Fibroblast of skin of left biceps (primary cell): ENCODE measurements at places on chromosomes 6 and 20.

- no peak for DNase-seq
Measured at GRCh38 chr6:154258064-154258757, 98.4 kb downstream of the IPCEF1 start.

DNA sequence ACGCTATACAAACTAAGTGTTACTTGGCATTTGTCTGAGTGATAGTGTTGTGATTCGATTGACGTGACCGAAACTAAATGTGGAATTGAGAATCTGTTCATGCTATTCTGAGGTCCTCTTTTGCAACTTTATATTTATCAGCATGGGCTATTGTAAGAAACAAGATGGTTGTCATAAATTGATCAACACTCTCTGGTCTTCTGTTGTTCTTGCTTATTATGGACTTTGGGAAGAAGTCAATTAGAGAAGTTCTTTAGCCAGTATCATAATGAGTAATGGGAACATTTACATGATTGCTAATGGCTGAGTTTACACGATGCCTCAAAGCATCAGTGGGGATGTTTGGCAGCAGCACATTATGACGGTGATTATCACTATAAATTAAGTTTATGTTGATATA lies 195.0 kb downstream of the CD83 start:
- no peak for DNase-seq

DNA sequence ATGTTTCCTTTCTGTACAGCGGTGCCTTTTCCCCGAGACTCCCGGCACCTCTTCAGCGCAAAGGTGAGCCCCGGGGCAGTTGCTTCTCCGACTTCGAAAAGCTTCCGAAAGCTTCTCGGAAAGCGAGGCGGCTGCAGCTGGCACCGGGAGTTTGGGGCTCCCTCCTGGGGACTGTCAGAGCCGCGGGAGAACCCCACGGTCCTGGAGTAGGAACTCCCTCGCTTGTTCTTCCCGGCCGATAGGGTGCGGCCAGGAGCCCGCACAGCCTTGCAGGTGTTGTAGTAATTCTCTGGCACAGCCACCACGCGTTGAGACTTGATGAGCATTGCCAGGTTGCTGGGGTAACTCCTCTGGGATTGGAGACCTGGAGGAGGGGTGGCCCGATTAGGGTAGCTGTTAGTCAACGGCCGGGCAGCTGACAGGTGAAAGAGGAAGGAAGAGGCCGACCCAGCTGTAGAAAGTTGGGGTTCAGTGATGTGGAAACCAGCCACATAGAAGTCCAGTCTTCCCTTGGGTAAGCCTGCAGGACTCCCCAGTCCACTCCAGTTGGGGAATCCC lies 721 bp downstream of the KDM1B start:
- no peak for DNase-seq

DNA sequence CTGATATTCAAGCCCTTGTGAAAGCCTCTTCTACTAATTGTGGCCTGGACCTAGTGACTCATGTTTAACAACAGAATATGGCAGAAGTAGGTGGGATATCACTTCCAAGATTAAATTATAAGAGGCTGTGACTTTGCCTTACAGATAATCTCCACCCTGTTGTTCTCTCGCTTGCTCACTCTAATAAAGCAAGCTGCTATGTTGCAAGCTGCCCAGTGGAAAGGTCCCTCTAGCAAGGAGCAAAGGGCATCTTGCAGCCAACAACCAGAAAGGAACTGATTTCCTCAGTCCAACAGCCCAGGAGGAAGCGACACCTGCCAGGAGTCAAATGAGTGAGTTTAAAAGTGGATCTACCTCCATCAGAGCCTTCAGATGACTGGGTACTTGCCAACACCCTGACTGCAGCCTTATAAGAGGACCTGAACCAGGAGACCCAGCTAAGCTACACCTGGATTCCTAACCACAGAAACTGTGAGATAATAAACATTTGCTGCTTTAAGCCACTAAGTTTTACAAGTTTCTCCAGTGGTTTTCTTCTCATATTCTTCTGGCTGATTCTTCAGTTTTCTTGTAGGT lies 112.6 kb downstream of the FRK start:
- no peak for DNase-seq

GRCh38 chr20:48371211-48371610 lies 456.6 kb downstream of the PREX1 start:
- no peak for DNase-seq

DNA sequence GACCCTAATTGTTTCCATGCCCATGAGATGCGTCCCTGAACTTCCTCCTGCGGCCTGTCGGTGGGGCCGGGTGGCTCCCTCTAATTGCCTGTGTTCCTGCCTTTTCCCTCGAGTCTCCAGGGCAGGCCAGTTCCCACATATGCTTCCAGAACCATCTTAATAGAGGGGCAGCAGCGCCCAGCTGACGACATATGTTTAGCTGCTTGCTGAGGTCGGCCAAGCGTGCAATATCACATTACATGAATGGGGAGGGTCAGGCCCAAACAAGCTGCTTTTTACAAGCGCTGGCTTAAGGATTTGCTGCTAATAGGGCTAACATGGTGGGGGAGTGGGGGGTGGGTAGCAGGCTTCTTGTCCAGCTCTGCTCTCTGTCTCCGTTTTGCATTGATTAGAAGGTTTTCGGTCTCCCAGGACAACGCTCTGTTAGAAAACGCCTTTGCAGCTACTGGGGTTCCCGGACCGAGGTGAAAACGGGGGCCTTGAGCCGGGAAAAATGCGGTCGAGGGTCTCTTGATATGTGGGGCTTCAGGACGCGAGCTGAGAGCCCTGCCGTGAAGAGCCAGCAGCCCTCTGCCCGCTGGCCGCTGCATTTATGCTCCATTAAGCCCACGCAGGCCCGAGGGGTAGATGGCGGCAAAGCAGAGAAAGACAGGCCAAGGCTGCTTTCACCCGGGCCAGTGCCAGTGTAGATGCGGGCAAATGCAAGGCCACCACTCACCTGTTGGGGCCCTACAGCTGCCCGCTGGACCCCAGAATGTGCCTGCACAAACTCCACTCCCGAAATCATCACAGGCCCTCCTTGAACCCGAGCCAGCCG lies 308.5 kb downstream of the BMP7 start:
- DNase-seq, result no peak

DNA sequence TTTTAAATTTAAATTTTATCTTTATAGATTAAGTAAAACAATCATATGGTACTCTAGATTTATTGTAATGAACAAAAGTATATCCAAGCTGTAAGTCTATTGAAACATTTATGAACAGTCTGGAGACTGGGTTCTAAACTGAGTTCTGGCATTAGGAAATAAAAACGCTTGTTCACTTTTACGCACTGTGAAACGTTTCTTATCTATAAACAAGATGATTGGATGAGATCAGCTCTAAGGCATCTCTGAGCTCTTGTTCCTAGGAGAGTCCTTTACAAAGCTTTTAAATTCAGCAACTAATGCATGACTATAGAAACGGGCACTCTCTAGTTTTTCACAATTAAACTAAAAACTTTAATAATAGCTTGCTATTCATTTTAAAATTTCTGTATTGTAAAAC lies 6.8 kb downstream of the HUS1B start:
- DNase-seq, result no peak

DNA sequence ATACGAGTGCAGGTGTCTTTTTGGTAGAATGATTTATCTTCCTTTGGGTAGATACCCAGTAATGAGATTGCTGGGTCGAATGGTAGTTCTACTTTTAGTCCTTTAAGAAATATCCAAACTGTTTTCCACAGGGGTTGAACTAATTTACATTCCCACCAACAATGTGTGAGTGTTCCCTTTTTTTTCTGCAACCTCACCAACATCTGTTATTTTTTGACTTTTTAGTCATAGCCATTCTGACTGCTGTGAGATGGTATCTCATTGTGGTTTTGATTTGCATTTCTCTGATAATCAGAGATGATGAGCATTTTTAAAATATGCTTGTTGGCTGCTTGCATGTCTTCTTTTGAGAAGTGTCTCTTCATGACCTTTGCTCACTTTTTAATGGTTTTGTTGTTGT lies 1.9 kb upstream of the ZNF831 start:
- DNase-seq, result no peak

- no peak for DNase-seq
Measured at GRCh38 chr6:69812746-69813427, 16.1 kb upstream of the LMBRD1 start.

- no peak for DNase-seq
Measured at GRCh38 chr6:17392978-17393891, at the start of gene CAP2. Gene CAP2, plus strand, starts transcription at chr6:17393595. Its CDS starts 27,961 bp downstream, at chr6:17421556.

- DNase-seq, result no peak
Measured at GRCh38 chr6:22907085-22907484, 337.7 kb downstream of the HDGFL1 start.

DNA sequence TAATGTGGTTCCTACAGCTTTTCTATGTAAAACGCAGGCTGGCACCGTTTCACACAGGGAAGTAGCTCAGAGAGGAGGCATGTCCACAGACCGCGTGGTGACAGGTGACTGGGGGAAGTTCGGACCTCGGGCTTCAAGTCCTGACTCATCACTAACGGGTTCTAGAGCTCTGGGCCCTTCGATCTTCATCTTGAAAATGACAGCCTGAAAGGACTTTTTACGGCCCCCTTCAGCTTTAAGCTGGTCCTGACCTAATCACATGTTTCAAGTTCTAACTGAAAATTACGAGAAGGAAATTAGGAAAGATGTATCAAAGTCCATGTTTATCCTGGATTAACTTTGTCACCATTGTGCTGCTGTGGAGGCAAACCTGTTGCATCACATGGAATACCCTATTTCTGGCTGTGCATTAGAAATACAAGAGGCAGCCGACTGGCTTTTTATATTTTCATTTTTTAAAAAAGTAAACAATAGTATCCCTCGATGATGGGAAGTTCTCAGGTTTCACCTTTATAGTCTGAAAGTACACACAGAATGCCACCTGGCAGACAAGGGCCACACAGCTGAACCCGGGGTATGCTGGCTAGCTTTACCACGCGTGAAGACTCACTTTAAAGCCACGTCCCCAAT lies 2.0 kb downstream of the MAN1A1 start:
- DNase-seq, result no peak

- DNase-seq, result no peak
Measured at GRCh38 chr6:37633581-37634237, 64.0 kb downstream of the MDGA1 start.

DNA sequence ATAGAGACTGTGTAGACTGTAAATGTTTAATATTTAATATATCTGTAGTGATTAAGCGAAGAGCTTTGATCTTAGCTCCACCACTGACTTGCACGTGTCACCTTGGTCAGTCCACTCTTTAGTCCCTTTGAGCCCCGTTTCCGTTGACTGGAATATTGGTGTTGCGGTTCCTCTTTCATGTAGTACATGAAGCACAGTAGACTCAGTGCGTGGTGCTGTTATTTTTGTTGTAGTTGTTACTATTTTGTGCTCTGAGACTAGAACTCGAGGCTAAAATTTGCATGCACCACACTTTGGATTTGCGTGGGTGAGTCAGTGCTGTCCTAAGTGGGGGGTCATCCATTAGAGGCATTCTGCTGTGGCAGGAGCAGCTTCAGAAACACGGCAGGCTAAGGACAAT lies 291.4 kb downstream of the QKI start:
- DNase-seq, result no peak

DNA sequence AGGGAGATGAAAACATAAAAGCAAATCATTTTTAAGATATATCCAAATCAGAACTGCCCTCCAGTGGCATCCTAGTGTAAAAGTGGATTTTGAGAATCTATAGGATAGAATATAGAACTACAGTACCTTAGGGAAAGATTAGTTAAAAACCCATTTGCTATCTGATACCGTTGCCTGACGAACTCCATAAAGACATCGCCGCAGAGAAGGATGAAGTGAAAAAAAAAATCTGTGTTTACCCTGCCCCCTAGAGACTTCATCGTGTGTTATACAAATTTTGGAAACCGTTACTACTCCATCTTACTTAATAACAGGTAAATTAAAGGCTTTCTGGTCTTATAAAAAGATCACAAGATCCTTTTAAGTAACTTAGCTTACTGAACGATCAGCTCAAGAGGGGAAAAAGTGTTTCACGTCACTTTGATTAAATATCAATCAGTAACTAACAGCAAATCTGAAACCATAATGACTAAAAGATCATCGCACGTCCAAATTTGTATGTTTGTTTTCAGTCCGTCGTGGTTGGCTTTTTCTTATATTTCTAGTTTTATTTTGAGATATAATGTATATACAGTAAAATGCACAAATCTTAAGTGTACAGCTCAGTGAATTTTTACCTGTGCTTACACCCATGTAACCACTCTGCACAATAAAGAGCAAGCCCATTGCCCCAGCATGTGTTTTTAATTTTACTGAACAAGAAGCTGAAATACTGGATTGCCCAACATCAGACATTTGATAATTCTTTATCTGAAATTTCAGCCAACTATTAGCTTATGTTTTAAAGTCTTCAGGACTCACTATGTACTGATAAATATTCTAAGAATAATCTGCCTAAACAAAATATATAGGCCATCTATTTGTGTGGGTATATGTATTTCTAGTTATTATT lies 881 bp upstream of the MCM3 start:
- DNase-seq, result no peak

DNA sequence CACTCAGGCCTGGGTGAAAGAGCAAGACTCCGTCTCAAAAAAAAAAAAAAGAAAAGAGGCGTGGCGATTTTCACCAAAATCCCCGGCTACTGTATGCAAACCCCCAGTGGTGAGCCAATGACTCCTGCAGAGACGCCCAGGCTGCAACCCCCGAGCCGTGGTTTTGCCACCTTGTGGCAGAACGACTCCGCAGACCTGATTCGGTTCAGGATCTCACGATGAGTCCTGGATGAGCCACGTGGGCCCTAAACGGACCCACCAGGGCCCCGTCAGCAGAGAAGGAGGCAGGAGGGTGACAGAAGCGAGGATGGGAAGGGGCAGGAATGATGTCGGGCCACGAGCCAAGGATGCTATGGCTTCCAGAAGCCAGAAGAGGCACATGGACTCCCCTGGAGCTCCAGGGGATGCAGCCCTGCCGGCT lies 42.5 kb downstream of the SLC2A4RG start:
- no peak for DNase-seq

DNA sequence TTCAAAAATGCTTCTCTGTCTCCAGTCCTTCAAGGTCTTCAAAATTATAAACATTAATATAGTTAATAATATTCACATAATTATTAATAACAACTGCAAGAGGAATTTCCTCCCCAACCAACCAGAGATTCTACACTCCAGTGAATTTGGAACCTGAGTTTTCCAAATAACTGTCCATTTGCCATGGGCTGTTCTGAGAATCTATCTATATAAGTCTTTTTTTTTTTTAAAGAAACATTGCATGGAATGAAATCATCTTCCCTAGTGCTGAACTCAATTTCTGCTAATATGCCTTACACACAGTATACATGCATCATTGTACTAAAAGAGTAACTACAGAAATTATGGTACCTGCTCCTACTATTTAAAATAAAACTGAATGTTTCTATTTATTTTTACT lies 113.9 kb downstream of the SLC22A3 start:
- DNase-seq, result no peak

DNA sequence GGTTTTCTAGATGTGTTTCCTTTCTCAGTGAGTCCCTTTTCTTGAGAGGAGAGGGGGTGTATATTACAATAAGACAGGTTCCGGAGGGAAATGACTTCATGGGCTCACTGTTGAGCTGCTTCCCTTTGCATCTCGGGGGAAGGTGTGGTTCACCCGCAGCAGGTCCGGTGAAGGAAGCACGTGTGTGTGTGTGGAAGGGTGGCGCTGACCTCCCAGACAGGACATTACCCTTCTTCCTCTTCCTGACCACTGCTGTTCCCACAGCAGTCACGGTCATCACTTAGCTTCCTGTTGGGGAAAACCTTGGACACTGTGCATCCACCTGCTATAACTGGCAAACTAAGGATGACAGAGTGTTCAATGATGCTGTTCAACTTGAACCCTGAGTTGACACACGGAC lies 83.6 kb downstream of the PLEKHG1 start:
- no peak for DNase-seq

- no peak for DNase-seq
Measured at GRCh38 chr20:62064770-62065673, 659 bp downstream of the TAF4 start.
